ENCODE measurements at places on chromosomes 13 and 19. TPM values are rescaled to one million over a fixed set of nuclear protein-coding genes. Genes with fewer than 3 reads are reported as not detected.
A peak's percentile ranks its signal among the peaks of the same experiment; 100 is the strongest.

ZNF723 gene
- not detected for total RNA-seq

ZSCAN4 gene
- not detected for total RNA-seq

KCNN4 gene
- total RNA-seq = not detected

C5AR1 gene
- 1.2 TPM for total RNA-seq

CASP14 gene
- total RNA-seq = not detected

GRCh38 chr13:94030415-94031119 is 448.9 kb downstream of the DCT start:
- no peak for DNase-seq

GRCh38 chr19:6796278-6796677 is 23.8 kb downstream of the VAV1 start:
- no peak for DNase-seq

GRCh38 chr13:57918913-57919312 is 287.4 kb downstream of the PCDH17 start:
- no peak for DNase-seq

- DNase-seq = no peak
These were observed 18.2 kb downstream of the COMP start for GRCh38 chr19:18772620-18773587.

- no peak for DNase-seq
These were observed 30.7 kb downstream of the NFIX start for GRCh38 chr19:13025819-13026456.

GRCh38 chr19:3684817-3685410 is 15.4 kb downstream of the PIP5K1C start:
- no peak for DNase-seq

GRCh38 chr13:113758651-113759524 is at the start of gene TMEM255B:
TSS of gene TMEM255B (plus strand) at chr13:113759226. CDS start at chr13:113759270, 44 bp downstream.
- DNase-seq = peak; percentile 72

All from A673 (cell line).